ENCODE measurements at places on chromosomes 6 and 20.

DNA sequence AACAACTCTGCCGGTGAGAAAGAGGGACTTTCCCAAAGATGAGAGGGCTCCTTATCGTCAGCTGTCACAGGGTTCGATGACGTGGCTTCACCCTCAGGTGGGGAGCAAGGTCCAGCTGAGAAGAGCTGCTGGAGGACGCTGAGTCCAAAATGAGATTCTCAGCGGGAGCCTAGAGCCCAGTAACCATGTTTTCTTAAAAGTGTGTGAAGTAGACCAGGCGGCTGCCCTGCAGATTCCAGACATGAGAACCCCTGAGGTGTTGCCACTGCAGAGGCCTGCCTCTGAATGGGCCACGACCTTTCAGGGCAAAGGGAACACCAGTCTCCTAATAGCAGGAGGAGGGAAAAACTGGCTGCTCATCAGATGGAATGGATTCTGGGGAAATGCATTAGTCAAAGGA, 375.1 kb downstream of the BTBD9 start:
- no peak for DNase-seq

- no peak for DNase-seq
Measured at GRCh38 chr20:54429364-54429763, 46.0 kb upstream of the DOK5 start.

DNA sequence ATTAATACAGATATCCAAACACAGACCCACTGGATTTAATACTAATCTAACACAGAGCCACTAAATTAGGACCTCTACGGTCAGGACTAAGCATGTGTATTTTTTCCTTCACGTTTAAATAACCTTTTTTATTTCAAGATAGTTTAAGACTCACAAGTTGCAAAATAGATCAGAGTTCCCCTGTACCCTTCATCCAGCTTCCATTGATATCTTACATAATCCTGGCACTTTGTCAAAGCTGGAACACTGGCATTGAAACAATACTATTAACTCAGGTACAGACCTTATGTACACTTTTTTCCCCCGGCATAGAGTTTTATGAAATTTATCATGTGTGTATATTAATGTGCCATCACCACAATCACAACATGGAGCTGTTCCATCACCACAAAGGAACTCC, 2.1 kb downstream of the C6orf163 start:
- DNase-seq = no peak

DNA sequence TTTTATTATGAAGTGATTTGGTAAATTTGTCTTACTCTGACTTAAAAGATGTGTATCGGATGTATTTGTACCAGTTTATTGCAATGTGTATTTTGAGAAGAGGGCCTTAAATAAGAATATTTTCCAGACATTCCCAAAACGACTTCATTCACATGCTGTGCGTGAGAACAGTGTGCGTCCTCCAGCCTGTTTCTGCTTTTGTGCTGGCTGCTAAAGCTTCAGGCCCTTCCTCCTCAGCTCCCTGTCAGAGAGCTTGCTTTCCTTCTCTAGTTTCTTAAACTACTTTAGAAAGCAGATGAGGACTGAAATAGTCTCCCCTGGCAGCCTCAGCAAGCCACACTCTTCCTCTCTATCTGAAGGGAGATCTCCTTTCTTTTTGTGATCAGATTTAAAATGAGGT, 157.8 kb downstream of the SAMD5 start:
- DNase-seq = no peak

DNA sequence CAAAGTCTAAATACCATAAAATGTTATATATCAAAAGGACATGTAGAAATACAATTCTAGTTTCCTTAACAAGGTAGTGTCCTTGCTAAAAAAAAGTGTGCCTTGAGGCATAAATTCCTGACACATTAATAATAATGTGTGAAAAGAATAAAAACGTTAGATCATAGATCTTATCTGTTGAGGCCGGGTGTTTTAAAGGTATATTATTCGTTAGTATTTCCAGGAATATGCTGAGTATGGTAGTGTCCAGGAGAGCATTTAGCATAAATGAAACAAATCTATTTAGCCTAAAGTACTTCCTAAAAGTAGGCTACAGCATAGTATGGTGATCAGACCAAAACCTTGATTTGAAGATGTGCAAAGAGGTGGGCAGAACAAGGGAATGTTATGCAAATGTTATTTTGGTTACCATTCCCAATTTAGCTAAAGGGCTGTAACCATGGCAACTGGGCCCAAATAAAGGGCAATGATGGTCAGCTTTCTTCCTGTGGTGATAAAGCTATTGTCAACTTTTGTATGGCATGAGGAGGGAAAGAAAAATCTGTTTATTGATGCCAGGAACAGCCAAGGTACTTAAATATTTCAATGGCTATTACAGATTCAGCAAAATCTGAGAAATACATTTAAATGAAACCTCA, 18.9 kb downstream of the MKKS start:
- DNase-seq = peak; percentile 53

DNA sequence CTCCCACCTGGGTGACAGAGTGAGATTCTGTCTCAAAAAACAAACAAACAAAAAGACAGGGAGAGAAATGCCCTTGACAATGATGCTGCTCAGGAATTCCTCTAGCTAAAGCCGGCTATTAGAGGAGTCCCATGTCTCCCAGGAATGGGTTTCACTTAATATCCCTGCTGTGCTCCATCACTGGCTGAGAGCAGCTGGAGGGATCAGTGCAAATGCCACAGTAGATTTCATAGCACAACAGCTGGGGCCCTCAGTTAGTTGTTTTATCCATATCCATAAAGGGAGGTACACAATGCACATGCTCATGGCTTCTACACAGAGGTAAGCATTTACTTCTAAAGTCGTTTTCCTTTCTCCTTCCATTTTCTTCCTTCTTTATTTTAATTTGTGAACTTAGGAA, 742.0 kb upstream of the POU3F2 start:
- DNase-seq = no peak

Measured in cardiac fibroblast (primary cell).